ENCODE measurements at places on chromosomes 4 and X. TPM values are rescaled to one million over a fixed set of nuclear protein-coding genes. Genes with fewer than 3 reads are reported as not detected.

DNA sequence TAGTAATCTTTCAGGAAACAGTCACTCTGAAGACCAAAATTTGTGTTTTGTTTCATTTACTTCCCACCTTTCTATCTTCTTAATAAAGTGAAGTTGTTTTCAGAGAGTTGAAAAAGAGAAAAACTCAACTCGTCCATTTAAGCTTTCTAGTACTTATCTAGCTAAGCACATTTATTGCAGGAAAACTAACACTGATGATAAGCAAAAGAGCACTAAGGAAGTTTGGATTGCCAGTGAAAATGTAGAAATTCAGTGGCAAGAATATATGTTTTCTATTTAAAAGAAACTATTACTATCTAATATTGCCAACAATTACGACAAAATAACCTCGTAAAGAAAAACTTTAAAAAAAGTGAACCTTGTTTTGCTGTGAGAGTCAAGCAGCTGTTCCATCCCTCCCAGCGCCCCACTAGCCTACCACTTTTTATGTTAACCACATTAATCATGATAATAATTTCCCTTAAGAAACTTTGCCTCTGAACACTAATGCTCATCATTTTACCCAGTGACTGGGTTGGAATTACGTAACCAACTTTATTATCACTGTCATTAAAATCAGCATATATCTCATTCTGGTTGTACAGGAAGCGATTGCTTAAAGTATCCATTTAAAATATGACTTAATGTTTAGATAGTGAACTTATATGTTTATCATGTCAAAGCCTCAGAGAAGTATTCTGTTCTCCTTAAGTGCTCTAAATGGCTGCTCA, 24.8 kb downstream of the SPRY1 start:
- peak; percentile 74 for DNase-seq

DNA sequence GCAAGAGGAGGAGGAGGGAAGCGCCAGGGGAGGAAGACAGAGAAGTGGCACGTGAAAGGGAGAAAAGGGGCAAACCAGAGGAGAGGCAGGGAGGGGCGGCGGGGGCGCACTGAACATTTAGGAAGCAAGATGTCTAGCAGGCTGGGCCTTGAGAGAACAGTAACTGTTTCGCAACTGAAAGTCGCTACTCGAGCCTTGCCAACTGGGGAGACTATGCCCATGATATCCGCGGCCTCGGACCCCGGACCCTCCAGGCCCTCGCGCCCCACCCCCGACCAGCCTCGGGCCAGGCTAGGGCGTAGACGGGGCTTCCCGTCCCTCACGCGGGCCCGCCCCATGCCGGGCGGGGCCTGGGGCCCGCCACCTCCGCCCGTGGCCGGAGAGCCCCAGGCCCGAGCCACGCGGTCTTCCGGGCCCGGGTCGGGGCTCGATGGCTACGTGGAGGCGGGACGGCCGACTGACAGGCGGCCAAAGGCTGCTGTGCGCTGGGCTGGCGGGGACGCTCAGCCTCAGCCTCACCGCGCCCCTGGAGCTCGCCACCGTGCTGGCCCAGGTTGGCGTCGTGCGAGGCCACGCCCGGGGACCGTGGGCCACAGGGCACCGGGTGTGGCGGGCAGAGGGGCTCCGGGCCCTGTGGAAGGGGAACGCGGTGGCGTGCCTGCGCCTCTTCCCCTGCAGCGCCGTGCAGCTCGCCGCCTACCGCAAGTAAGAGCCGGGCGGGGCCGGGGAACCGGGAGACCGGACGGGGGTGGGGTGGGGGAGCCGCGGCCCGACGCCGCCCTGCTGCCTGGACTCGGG, at the start of gene SLC25A43:
Gene SLC25A43 (plus strand): TSS at position 363 of the 798 bp plus-strand sequence. CDS start 68 bp downstream, at position 431.
- DNase-seq: no peak

DNA sequence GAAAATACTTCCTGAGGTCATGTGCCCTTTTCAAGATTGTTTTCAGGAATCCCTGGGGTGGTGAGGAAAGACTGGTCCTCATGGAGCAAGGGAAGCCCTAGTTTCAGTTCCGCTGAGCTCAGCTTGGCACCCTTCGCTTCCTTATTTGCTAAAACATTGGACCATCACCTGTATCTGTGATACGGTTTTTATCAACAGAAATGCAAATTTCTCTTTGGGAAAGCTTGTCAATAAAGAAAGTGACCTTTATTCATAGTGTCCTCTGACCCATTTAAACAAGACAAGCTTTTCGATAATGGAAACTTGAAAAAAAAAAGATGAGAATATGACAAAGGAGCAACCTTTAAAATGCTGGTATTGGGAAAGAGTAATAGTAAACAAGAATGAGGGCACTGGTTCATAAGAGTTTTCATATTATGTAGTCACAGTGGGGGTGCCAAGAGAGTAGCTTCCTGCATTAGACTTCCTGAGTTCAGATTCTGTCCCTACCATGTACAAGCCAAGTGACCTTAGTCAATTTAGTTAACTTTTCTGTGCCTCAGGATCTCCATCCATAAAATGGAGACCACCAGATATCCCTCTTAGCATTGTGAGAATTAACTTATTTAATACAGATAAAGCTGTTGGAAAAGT, 57.0 kb upstream of the RAI2 start:
- no peak for DNase-seq

GRCh38 chrX:142089193-142089592, 115.9 kb downstream of the MAGEC2 start:
- DNase-seq: peak; percentile 1

GRCh38 chr4:176758323-176758722, 34.4 kb downstream of the VEGFC start:
- no peak for DNase-seq

GRCh38 chr4:25299476-25300203, 12.9 kb upstream of the ZCCHC4 start:
- no peak for DNase-seq

- no peak for DNase-seq
These were observed 320.7 kb upstream of the CLNK start for GRCh38 chr4:11005300-11005699.

DNA sequence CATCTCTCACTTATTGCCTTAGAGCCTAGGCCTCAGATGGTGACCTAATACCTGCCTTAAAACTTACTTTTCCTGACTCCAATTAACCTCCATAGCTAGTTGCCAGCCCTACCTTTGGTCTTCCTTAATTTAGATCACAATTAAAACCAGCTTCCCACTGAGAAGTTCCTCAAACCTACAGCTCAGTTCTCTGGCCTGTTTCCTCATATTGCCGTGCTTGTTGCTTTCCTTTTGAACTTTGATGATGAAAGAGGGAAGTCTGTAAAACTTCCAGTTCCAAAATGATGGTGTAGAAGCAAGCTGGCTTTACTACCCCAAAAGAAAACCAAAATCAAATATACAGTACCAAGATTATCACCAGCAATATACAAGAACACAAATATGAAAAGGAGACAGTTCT, 28.9 kb upstream of the CAMK2D start:
- DNase-seq: no peak

GRCh38 chr4:61440321-61440720, 240.2 kb downstream of the ADGRL3 start:
- no peak for DNase-seq

Gene ANK2
- 0.70 TPM for polyA plus RNA-seq

Gene CTAG2
- 59.8 TPM for polyA plus RNA-seq
